ENCODE measurements at places on chromosomes 3 and 15.

- DNase-seq: no peak
These were observed 290.7 kb upstream of the MDFIC2 start for GRCh38 chr3:70603103-70603502.

DNA sequence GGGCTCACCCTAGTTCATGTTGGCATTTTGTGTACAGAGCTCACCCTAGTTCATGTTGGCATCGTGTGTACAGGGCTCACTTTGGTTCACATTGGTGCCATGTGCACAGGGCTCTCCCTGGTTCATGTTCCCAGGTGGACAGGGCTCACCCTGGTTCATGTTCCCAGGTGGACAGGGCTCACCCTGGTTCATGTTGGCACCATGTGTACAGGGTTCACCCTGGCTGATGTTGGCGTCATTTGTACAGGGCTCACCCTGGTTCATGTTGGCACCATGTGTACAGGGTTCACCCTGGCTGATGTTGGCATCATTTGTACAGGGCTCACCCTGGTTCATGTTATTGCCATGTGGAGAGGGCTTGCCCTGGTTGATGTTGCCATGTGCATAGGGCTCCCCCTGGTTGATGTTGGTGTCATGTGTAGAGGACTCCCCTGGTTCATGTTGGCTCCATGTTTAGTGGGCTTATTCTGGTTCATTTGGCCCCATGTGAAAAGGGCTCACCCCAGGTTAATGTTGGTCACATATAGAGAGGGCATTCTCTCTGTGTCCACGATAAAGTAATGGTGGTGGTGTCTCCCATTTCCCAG, 31.7 kb upstream of the NR2C2 start:
- DNase-seq: no peak

DNA sequence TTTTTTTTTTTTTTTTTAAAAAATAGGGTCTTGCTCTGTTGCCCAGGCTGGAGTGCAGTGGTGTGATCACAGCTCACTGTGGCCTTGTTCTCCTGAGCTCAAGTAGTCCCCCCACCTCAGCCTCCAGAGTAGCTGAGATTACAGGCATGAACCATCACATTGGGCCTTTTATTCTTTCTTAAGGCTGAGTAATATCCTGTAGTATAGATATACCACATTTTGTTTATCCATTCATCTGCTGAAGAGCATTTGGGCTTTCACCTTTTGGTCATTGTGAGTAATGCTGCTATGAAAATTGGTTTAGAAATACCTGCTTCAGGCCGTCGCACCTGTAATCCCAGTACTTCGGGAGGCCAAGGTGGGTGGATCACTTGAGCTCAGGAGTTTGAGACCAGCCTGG, 42.6 kb downstream of the PAQR5 start:
- no peak for DNase-seq

- DNase-seq: no peak
These were observed 31.9 kb downstream of the PCCB start for GRCh38 chr3:136281966-136282520.

- DNase-seq: no peak
These were observed 15.0 kb upstream of the KBTBD8 start for GRCh38 chr3:66983101-66983500.

- no peak for DNase-seq
These were observed 160.6 kb upstream of the CHRM5 start for GRCh38 chr15:33807665-33808064.

- no peak for DNase-seq
These were observed 39.2 kb upstream of the NMNAT3 start for GRCh38 chr3:139716908-139717485.

- no peak for DNase-seq
These were observed 77.9 kb upstream of the IGSF10 start for GRCh38 chr3:151538456-151539393.

DNA sequence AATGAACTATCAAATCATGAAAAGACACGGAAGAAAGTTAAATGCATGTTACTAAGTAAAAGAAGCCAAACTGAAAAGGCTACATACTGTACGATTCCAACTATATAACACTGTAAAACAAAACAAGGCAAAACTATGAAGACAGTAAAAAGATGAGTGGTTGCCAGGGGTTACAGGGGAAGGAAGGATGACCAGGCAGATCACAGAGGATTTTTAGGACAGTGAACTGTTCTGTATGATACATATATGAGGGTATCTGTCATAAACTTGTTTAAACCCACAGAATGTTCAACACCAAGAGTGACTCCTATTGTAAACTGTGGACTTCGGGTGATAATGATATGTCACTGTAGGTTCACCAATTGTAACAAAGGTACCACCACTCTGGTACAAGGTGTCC, 60.6 kb downstream of the CHSY1 start:
- no peak for DNase-seq

GRCh38 chr15:91609231-91609630, 244.3 kb upstream of the SLCO3A1 start:
- DNase-seq: no peak

GRCh38 chr3:34141841-34142337, 343.5 kb downstream of the PDCD6IP start:
- DNase-seq: no peak

DNA sequence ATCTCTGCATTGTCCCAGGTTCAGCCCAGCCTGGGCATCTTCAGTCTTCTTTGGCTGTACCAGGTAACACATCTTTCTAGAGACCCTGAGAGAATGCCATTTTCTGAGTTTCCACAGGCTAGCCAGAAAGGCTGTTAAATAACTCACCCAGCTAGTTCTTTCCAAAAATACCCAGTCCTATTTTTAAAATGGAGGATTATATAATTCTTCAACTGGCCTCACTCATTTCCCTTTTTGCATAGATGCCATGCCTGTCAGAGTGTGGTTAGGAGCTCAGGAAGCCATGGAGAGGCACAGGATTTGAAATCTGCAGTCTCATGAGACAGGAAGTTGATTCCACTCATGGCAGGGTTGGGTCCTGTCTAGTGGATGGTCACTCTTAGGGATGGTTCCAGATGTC, 39.8 kb downstream of the CEMIP start:
- DNase-seq: no peak

DNA sequence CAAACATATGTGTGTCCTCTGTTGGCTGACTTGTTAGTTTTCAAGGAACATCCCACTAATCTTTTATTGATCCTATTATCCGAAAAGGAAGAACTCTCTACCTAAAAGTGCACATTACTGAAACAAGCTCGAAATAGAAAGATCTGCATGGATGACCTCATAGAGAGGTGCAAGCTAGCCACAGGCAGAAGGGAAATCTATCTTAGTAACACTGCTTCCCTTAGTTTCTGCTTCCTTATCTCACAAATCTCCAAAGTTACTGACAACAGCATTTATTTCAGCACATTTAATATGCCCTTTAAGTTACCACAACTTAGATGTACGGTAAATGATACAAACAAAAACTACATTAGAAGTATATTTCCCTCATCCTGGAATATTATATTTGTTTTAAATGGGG, 285.1 kb upstream of the CCDC54 start:
- DNase-seq: no peak

- no peak for DNase-seq
These were observed 267.2 kb downstream of the GABRG3 start for GRCh38 chr15:27238209-27238608.

DNA sequence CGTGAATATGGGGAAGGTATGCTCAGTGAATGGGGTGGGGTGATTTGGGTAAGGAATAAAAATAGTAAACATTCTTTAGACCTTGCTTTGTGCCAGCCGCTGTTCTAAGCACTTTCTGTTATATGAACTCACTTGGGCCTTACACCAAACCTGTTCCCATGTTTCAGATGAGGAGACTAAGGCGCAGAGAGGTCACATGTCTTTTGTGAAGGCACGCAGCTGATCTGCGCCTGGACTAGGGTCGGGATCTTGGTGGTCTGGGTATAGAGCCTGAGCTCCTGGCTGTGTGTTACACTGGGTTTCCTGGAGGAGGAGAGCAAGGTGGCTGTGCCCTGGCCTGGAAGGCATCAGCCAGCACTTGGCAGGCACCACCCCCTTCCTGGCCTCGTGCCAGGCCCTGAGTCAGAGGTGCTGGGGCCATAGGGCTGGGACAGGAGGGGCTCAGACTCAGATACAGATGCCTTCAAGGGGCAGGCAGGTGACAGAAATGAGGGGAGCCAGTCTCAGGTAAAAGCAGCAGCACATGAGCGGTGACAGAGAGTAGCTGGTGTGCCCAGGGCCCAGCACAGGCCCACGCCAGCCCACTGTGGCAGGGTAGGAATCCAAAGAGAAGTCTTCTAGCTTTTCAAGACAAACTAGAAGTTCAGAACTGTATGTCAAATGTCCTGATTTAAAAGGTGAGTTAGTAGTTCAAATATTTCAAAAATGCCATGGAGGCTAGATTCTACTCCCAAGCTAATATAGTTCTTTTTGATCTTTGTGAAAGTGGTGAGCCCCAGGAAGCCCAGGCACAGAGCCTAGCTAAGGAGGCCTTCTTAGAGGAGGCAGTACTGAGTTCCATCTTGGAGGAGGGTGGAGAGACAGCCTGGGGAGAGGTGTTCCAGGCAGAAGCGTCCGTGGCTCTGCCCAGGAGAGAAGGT, 83.1 kb downstream of the DNAJB8 start:
- DNase-seq: no peak

DNA sequence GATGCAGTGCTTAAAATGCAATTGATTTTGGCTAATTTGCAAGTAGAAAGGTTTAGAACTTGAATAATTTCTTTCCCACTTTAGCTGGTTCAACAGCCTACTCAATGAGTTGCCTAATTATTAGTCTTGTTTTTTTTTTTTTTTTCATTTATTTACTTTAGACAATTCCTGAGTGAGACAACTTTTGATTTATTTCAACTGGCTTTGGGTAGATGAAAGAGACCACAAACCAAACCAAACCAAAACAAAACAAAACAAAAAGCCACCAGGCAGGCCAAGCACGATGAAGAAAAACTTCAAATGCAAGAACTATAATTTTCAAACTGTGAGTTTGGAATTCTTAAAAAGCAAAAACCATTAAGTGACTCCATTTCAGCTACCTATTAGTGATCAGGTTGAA, 469.9 kb downstream of the GBE1 start:
- DNase-seq: no peak

- DNase-seq: no peak
These were observed 76.3 kb upstream of the EPHB3 start for GRCh38 chr3:184485241-184485640.

- no peak for DNase-seq
These were observed 11.9 kb upstream of the CD200R1L start for GRCh38 chr3:112858410-112859069.

DNA sequence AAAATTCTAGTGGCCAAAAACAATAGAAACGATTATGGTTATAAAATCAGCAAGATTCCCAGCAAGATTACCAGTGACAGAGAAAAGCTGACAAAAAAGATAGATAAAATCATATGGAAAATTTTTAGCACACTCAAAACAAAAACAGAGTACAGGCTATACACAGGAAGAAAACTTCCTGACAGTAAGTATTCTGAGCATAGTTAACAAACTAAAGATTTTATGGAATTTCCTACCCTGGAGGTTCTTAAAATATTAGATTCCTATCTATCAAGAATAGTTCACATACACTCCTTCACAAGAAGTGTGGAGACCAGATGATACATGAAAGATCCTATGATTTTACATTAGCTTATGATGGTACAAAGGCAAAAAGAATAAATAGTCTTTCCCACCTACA, 50.8 kb downstream of the ZNF148 start:
- DNase-seq: no peak

Measured in stimulated activated CD4-positive, alpha-beta T cell treated with anti-CD3 and anti-CD28 coated beads, Interleukin-1b, Interleukin-23, amount 100 ng/mL, for 1 hour (primary cell).